ENCODE measurements at places on chromosomes 12 and 14.
A peak's percentile ranks its signal among the peaks of the same experiment; 100 is the strongest.

DNA sequence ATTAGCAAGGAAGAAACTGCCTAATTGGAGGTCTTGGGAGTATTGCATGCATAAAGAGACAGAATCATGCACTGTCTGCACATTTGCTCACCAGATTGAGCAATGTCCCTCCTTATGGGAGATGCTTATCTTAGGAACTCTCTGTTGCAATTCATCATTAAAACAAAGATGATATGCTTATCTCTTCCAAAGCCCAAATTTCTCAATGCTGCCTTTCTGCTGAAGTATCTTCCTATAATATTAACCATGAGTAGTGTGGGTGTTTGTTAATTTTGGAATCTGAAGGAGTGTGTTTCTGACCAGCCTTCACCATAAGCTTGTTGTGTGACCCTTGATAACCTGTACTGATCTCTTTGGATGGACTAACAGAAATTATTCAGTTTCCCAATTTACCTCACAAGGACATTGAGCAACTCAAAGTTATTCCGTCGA, 1257.6 kb upstream of the FLRT2 start:
- no peak for DNase-seq

- no peak for DNase-seq
Observed at GRCh38 chr12:80681-81190, 14.2 kb downstream of the IQSEC3 start.

DNA sequence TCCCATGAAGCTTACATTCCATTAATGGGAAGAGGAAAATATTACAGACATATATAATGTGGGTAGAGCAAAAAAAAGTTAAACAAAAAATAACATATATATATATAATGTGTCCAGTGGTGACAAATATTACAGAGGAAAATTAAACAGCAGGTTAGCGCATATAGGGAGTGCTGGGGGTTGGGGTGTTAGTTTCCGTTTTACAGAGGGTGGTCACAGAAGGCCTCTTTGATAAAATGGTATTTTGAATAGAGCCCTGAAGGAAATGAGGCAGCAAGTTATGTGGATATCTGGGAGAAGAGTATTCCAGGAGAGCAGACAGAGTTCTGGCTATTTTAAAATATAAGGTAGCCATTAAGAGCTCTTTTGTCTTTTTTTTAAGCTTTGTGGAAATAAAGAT, 73.2 kb downstream of the DCAF5 start:
- DNase-seq: no peak

DNA sequence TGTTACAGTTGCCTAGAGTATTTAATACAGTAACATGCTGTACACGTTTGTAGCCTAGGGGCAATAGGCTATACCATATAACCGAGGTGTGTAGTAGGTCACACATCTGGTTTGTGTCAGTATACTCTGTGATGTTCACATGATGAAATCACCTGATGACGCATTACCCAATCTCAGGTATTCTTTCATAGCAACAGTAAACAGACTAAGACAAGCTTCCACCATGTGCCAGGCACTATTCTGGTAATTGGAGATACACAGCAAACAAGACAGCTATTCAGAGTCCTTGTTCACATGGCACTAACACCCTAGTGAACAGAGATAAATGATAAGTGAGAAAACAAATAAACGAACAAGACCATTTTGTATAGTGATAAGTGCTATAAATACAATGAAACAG, 3.8 kb upstream of the PDE3A start:
- no peak for DNase-seq

- no peak for DNase-seq
Observed at GRCh38 chr12:57836442-57837375, 9.8 kb downstream of the CTDSP2 start.

DNA sequence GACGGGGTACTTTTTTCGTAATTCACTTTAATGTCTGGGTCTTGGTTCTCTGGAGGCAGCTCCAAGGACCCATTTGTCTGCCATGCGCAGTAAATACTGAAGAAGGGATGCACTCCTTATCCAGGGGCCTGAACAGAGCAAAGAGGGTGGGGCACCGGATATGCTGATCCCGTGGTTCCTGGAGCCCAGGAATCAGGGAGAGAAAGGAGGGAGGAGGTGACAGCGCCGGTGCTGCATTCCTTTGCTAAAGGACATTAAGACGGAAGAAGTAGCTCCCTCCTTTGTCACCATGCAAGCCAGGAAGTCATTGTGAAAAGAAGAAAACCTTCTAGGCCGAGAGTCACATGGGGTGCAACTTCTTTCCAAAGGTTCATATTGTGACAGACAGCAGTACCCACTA, 1057.7 kb downstream of the VRK1 start:
- DNase-seq: no peak

- DNase-seq: no peak
Observed at GRCh38 chr14:49623941-49624839, 3.6 kb downstream of the MGAT2 start.

GRCh38 chr12:128266541-128267130, 334 bp upstream of the TMEM132C start:
- no peak for DNase-seq

GRCh38 chr12:87585882-87586557, 443.2 kb downstream of the C12orf50 start:
- no peak for DNase-seq

GRCh38 chr14:28766469-28766955, at the start of gene FOXG1:
TSS of gene FOXG1 (plus strand) at chr14:28766787. CDS start at chr14:28767280, 493 bp downstream.
- no peak for DNase-seq

- DNase-seq: no peak
Observed at GRCh38 chr12:293199-293598, 30.6 kb upstream of the SLC6A13 start.

GRCh38 chr12:95085612-95086011, 12.2 kb upstream of the NR2C1 start:
- DNase-seq: no peak

DNA sequence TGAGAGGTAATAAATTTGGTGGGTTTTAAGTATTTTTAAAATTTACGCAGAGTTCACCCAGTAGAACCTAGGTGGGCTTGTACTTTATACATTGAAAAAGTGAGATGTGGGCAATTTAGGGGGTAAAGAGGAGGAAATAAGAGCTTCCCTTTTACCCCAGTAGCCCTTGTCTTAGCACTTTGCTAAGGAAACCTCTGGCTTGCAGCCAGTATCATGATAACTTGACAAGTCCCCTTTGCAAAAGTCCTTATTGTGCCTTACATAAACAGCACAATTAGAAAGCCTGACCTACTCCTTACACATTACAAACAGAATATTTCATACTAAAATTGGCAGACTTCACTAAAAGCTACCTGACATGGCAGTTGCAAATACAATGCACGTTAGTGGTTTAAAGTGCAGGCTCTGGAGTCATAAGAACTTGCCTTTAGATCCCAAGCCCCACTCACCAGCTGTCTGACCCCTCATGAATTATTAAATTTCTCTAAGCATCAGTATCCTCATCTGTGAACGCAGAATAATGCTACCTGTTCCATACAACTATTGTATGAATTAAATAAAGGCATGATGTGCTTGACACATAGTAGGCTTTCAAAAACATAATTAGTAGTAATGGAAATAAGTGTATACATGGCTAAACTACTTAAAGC, 53.2 kb upstream of the NELL2 start:
- DNase-seq: no peak

DNA sequence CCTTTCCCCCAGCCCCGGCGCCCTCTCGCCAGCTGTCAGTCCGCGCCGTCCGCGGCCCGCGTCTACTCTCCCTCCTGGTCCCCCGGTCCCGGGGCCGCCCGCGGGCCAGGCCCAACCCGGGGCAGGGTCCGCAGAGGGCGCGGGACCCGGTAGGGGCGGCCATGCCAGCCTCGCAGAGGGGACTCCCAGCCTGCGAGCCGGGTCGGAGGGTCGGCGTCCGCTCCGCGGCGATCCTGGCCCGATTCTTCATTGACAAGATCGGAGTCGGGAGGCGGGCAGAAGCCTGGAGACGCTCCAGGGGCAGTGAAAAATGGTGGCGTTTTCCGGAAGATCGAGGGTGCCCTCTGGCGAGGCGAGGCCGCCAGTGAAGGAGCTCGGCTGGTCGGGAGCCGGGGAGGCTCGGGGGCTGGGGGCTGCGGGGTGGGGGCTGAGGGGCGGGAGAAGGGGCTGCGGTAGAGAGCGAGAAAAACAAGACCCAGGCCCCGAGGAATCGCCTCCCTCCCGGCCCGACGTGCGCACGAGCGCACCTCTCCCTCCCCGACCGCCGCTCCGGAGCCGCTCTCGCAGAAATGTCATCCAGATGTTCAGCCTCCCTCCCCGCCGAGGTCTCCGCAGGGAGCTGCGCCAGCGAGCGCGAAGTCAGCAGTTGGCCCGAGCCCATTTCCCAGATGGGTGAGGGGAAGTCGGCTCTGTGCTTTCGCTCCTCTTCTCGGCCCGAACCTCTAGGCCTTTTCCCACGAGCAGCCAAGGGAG, 647 bp upstream of the TGFB3 start:
- DNase-seq: peak; percentile 54

- DNase-seq: no peak
Observed at GRCh38 chr14:103246070-103246469, 88.0 kb upstream of the EIF5 start.

DNA sequence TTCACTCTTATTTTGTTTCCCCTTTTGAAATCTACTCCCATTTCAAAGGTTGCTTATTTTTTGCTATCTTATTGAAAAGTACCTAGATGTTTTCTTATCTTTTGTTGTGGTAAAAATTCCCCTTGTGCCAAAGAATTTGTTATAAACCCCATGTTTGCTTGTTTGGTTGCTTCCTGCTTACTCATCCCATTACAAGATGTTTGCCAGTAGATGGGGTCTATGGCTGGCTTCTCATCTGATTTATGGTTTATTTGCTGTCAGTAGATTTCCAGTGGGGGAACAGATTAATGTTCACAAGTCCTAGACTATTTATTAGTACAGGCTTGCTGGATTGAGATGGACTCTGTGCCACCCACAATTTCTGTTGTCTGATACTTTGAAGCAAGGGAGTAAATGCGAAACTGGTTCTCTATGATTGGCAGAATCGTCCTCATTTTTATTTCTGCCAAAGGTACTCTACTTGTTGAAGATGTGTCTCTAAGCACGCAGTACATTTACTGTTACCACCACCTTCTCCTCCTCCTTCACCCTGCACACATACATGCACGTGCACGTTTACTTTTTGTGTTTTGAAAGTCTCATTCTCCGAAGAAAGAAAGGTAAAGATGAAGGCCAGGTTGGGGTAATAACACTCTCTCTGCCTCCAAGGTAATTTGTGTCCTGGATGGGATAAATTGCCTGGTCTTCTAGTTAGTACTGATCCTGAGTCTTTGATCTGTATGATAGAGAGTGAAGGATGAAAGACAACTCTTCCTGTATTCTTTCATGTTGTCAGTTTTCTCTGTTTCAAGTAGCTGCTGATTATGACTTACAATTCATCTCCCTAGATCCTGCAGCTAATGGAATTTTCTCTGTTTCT, 117.2 kb upstream of the ATP2B1 start:
- DNase-seq: no peak

GRCh38 chr12:100717733-100718067, 76.9 kb upstream of the ANO4 start:
- DNase-seq: no peak

GRCh38 chr14:105075379-105076295, 10.4 kb upstream of the GPR132 start:
- no peak for DNase-seq

- no peak for DNase-seq
Observed at GRCh38 chr12:57107456-57108155, 3.6 kb downstream of the STAT6 start.

- peak; percentile 34 for DNase-seq
Observed at GRCh38 chr12:121038861-121039668, at the start of gene OASL. TSS of gene OASL (minus strand) at chr12:121039246. CDS start at chr12:121038971, 275 bp downstream.

DNA sequence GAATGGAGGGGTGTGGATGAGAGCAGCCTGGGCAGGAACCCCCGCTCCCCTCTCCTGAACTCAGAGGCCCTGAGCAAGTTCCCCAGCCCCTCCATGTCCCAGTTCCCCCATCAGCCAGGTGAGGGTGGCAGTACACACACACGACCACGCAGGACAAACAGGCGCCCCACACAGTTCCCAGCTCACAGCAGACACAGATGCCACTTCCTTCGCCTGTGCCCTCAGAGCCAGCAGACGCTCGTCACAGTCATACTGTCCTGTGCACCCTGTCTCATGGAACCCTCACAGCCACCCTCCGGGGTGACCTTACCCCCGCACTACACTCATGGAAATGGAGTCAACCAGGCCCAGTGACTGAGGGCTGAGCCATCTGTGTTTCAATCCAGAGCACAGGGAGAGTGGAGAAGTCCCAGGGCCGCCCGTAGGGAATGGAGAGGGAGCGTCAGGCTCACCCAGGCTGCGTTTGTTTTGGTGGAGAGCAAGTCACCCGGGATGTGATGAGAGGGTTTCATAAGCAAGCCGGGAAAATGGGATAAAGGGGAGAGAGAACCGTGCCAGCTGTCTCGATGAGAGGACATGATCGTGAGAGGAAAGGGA, 47.5 kb upstream of the DYNC1H1 start:
- no peak for DNase-seq

- peak; percentile 90 for DNase-seq
Observed at GRCh38 chr14:67599698-67600561, at the start of gene PIGH. TSS of gene PIGH (minus strand) at chr14:67600268. CDS start at chr14:67600203, 65 bp downstream.

GRCh38 chr12:25694072-25694471, 141.0 kb upstream of the LMNTD1 start:
- DNase-seq: no peak

GRCh38 chr12:5923751-5924150, 21.3 kb downstream of the ANO2 start:
- DNase-seq: no peak

DNA sequence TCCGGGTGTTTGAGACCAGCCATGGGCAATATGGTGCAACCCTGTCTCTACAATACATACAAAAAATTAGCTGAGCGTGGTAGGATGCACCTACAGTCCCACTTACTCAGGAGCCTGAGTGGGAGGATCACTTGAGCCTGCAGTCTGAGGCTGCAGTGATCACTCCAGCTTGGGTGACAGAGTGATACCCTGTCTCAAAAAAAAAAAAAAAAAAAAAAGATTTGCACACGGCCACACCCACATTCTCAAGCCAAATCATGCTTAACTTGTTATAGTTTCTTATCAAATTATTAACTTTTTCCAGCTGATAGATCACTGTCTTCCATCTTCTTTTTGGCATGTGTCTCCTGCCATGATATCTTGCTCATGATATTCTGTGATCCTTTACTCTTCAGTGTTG, 6.8 kb downstream of the DRAM1 start:
- DNase-seq: no peak

- no peak for DNase-seq
Observed at GRCh38 chr12:102865821-102866615, 51.0 kb downstream of the PAH start.

DNA sequence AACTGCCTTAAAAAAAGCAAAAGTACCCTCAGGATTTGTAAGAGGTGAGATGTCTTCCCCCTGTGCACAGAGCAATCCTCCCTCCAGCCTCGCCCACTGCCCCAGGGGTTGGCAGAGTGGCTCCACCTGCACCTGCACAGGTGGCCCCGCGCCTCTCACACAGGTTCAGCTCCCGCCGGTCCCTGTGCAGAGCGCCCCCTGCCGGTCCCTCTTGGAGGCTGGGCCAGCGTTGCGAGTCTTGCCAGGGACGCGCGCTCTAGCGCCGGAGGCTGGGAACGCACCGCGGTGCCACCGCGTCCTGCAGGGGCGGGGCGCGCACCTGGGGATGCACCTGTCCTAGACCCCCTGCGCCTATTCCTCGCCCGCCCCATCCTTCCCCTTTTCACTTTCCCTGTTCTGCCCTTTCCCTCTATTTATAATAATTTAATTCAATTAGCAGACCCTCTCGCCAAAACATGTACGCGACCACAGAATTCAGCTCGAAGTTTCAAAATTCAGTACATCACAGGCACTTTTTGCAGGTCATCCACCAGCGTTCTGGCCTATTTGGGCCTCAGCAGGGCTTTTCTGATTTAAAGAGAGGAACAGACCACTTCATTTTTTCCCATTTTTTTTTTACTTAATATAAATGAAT, 618.6 kb downstream of the AACS start:
- DNase-seq: no peak
